Activated CD4-positive, CD25-positive, alpha-beta regulatory T cell (primary cell): ENCODE measurements at places on chromosomes 16 and 17.

DNA sequence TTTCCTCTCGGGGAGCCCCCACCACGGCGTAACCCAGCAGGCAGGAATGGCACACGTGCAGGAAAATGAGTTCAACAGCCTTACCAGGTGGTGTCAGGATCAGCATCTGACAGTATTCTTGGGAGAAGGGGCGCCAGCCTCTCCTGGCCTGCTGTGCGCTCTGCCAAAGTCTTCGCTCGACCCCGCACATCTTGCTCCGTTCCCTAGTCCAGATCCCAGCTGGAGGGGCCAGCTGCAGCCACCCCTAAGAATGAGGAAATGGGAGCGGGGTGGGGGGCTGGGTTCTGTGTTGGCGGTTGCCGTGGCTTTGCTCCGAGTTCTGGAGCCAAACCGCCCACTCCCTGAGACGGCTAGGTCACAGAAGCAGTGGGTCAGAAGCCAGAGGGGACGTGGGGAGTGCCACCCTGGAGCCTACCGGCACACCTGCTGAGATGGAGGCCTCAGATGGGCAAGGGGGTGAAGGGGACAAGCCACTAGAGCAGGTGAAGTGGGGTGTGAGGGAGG is at the start of gene CHCT1:
CHCT1 (plus strand) TSS at position 328 of the 504 bp plus-strand sequence; CDS start at position 432, 104 bp downstream.
- no peak for DNase-seq

GRCh38 chr16:70582280-70582978 is 58.8 kb downstream of the SF3B3 start:
- DNase-seq = no peak

GRCh38 chr16:22300427-22301071 is 3.3 kb downstream of the POLR3E start:
- no peak for DNase-seq

DNA sequence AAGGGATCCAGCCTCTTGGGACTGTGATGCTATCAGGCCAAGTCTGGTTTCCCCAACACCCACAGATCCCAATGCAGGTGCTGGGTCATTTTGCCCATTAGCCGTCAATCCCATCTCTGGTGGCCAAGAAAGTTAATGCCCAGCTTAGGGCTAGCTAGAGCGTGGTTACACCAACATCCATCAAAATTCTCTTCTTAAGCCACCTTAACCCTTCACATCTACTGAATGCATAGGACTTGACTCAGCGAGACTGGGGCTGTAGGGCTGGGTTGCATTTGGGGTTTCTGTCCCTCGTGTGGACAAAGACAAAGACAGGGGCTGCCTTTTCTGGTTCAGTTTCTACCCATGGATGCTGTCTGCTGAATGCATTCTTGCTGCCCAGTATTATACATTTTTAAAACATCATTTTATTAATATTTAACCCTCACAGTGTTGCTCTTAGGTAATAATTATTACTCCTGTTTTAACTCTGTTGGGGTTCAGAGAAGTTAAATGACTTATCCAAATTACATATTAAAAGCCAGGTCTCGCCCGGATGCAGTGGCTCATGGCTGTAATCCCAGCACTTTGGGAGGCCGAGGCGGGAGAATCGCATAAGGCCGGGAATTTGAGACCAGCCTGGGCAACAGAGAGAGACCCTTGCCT is 141.1 kb upstream of the NOL11 start:
- no peak for DNase-seq

DNA sequence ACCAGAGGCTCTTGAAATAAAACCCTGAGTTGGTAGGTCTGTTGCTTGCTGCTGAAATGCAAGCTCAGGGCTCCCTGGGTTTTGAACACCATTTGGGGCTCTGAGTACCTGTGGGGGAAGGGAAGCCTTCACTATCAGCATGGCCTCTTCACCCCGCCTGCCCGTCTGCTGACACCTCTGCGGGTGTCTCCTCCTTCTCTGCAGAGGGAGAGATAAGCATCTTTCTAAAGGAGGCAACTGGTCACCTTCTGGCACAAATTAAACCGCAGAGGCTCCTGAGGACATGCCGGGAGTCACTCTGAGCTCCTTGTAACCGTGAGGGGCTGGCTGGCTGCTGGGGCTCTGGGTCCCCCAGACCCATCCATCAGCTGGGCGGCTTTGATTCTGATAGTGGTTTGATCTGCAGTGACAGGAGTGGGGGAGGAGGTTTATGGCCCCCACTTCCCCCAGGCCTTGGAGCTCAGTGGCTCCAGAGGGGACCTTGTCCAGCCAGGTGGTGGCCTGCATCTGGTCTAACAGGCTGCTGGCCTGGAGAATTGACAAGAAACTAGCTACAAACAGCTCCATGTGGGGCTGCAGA is 123.5 kb downstream of the IRF8 start:
- no peak for DNase-seq

- no peak for DNase-seq
Measured at GRCh38 chr17:40820228-40820838, 2.1 kb downstream of the KRT10 start.

DNA sequence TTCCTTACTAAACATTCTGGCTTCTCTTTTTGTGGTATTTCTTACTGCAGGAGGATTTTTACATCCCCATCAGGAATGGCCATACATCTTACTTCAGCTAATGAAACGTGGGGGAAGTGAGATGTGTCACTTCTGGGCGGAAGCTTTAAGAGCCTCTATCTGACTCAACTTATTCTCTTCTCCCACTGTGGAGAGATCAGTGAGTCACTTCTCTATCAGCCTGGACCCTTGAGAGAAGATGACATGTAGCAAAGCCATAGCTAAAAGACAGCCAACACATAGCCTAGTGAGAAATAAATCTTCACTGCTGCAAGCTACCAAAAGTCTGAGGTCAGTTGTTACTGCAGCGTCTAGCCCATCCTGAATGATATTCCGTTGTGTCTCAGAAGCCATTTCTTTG is 1066.7 kb upstream of the RBFOX1 start:
- DNase-seq = no peak

GRCh38 chr16:5884996-5885395 is 787.4 kb upstream of the EEF2KMT start:
- DNase-seq = no peak

DNA sequence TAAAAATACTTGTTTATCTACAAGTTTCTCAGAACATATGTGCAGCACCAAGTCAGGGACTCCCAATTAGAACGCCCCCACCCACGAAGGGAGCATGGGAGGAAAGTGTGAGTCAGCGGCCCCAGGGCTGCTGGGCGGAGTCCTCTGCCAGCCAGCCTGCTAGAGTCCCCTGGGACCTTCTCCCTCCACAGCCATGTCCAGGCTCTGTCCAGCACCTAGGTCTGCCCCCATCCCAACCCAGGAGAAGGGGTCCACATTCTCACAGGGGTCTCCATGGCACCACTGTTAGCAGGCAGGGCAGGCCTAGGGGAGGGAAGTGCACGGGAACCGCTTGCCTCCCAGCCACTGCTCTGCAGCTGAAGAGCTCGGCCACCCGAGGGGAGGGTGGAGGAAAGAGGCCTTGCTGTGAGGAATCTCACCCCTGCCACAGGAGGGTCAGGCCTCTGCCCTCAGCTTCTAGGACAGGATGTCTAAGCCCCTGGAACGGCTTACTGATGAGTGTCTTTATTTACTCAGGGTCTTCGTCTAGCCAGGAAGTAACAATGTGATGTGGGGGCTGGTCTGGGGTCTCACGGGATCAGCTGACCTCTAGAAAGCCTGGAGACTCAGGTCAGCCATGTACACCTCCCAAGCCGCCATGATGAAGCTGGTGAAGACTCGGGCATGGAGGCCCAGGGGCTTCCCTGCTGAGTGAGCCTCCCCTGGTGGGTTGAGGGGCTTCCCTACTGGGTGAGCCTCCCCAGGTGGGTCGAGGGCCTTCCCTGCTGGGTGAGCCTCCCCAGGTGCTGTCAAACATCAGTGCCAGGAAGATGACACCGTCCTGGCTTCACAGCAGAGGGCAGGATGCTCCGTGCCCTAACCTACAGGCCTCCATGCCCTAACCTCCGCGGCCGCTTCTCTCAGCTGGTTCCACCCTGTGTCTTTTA is 190.3 kb downstream of the RBFOX3 start:
- no peak for DNase-seq
